ENCODE measurements at places on chromosomes 3 and 15.
A peak's percentile ranks its signal among the peaks of the same experiment; 100 is the strongest.

DNA sequence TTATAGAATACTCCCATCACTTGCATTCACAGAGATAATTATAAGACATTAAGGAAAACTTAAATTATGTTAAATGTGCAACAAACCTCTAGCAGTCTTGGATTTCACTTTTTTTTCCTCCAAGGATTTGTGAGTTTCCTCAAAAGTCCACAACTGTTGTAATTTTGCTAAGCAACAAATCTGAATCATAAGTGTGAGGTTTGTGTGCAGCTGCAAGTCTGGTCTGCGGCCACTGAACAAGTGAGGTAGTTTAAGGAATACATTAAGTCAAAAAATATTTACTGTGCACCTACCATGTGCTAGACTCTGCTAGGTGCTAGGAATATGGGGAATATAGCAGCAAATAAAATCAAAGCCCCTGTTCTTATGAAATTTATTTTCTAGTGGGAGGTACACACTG is 70.2 kb downstream of the LRRC28 start:
- DNase-seq: no peak

- no peak for DNase-seq
Measured at GRCh38 chr3:78130741-78131290, 1090.9 kb downstream of the ROBO2 start.

GRCh38 chr3:156548041-156548687 is 6.8 kb downstream of the SSR3 start:
- DNase-seq: no peak

DNA sequence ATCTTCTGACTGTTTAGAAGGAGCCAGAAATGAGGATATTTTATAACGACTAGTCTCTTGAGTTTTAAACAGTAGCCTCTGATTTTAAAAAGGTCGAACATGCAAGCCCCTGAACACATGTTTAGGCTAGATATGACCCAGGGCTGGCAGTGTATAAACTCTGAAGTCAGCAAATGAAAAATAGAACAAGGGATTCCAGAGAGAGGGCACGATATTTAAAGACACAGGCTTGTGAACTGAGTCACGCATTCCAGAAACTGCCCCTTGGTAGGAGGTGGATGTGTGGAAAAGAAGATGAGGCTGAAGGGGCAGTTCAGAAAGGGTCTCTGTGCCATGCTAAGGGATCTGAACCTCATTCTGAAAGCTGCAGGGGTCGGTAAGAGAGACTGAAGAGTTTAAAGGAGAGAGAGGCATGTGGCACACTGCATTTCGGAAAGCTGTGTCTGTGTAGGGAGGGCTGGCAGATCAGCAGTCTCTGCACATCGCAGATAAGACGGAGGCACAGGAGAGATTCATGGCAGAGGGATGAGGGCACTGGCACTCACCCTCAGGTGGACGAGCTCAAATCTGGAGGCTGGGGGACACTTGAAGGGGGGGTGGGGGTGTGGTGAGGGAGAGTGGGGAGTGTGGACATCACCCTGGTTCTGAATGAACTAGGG is 22.1 kb downstream of the ST8SIA2 start:
- DNase-seq: no peak

- no peak for DNase-seq
Measured at GRCh38 chr3:158110658-158111018, 749 bp downstream of the RSRC1 start.

- DNase-seq: peak; percentile 37
Measured at GRCh38 chr15:55221090-55222011, 24.6 kb upstream of the RSL24D1 start.

GRCh38 chr15:70508561-70509281 is 254.6 kb downstream of the UACA start:
- DNase-seq: no peak

DNA sequence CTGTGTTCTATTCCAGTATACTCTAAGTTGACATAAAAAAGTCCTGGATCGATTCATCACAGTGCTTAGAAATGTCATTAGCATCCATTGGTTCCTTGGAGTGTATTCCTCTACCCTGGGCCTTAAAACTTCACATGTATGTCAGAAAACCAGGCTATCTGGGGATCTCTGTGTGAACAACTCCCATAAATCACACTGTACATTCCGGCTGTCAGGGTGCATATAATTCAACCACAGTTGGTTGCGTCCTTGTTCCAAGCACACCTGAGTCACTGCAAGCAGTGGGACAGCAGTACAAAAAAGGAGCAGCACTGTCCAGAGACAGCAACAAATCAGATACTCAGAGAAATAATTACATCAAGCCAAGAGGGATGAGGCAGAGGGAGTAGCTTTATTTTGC is 52.4 kb downstream of the PDZRN3 start:
- no peak for DNase-seq

GRCh38 chr3:67691926-67692325 is 37.5 kb upstream of the SUCLG2 start:
- DNase-seq: no peak

DNA sequence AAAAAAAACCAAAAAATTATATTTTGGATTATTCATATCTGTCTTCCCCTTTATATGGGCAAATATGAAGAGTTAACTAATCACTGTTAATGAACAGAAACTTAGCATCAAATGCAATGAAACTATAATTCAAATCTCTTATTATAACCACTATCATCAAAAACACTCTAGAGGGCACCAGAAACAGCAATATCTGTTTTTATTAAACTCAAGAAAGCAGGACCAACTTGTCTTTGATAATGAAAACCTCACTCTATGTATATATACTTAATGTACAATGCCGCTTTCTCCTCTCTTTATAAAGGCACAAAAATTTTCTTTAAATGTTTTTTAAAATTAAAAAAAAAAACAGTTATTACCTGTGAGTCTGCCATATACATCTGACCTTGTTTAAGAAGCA is 92.7 kb downstream of the UACA start:
- peak; percentile 16 for DNase-seq

DNA sequence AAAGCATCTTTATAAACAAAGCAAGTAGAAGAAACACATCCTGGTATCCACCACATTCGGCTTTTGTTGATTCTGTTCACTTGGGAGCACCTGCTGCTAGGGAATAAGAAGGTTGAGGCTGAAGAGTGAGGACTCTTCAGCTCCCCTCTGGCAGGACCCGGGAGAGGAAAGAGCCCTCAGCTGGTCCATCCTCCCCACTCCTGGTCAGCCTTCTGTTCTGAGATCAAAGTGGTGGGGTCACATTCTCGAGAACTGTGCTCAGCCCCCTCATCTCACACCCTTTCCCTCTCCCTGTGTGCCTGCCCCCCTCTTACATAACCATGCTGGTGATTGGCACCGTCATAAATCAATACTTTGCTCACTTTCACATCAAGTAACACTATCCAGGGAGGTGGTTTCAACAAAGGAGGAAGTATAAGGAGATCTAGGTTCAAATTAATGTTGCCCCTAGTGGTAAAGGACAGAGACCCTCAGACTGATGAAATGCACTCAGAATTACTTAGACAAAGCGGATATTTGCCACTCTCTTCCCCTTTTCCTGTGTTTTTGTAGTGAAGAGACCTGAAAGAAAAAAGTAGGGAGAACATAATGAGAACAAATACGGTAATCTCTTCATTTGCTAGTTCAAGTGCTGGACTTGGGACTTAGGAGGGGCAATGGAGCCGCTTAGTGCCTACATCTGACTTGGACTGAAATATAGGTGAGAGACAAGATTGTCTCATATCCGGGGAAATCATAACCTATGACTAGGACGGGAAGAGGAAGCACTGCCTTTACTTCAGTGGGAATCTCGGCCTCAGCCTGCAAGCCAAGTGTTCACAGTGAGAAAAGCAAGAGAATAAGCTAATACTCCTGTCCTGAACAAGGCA is at the start of gene NR1I2:
NR1I2 (plus strand) TSS at position 772 of the 869 bp plus-strand sequence.
- DNase-seq: no peak

GRCh38 chr3:43503067-43503728 is 118.6 kb downstream of the ANO10 start:
- peak; percentile 66 for DNase-seq

DNA sequence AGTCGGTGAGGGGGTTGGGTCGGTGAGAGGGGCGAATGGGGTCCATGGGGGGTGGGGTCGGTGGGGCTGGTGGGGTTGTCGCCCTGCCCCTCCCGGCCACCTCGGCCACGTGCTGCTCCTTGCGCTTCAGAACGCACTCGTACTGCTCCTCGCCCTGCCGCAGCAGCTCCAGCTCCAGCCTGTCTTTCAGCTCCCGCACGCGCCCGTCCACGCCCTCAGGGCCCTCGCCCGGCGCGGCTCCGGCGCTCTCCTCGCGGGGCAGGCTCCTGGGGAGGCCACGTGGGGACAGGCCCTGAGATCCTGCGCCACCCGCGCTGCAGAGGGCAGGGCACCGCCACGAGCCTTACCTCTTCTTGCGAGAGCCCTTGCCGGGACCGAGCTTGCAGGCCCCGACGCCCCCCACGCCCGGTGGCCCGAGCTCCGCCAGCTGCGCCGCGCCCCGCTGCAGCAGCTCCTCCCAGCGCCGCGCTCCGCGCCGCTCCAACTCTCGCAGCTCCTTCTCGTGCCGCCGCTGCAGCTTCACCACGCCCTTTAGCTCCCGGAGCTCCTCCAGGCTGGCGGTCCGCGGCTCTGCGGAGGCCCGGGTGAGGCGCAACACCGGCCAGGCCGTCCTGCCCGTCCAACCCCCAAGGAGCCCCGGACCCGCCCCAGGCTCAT is 8.2 kb upstream of the ANKRD63 start:
- no peak for DNase-seq

DNA sequence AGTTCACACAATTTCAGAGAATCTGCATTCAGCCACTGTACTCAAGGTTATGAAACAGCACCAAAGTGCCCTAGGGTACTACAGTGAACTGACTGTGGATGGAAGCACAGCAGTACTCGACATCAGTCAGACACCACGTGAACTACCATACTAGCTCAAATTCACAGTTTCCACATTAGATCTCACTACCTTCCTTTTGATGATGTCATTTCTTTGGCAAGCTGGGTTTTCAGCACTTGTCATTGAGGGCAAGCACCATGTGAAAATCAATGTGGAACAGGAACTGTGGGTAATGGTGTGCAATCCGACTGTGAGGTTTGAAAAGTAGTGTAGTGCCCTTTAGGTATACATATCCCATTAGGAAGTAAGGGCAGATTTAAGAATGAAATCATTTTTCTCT is 110.5 kb upstream of the BFSP2 start:
- DNase-seq: no peak
